ENCODE measurements at places on chromosomes 3 and 15.

DNA sequence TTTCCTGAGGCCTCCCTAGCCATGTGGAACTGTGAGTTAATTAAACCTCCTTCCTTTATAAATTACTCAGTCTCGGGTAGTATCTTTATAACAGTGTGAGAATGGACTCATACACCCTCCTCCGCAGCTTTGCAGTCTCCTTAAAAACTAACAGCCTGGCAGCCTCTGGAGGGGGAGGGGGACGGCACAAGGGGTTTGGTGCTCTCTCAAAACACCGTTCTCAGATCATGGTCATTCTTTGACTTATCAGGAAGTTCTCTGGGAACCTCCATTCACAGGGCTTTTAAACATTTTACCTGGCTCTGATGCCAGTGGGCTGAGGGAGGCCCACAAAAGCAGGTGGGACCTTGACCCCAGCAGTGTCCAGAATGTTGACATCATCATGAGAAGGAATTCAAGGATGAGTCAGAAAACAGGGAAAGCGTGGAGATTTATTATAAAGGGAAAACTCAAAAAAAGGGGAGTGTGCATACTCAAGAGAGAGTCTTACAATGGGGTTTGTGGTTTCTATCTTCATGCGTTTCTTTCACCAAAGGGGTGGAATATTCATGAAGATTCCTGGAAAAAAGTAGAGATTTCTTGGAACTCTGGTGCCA lies 43.9 kb downstream of the ONECUT1 start:
- DNase-seq = no peak

- DNase-seq = no peak
Observed at GRCh38 chr3:27171113-27171512, 198.1 kb downstream of the NEK10 start.

DNA sequence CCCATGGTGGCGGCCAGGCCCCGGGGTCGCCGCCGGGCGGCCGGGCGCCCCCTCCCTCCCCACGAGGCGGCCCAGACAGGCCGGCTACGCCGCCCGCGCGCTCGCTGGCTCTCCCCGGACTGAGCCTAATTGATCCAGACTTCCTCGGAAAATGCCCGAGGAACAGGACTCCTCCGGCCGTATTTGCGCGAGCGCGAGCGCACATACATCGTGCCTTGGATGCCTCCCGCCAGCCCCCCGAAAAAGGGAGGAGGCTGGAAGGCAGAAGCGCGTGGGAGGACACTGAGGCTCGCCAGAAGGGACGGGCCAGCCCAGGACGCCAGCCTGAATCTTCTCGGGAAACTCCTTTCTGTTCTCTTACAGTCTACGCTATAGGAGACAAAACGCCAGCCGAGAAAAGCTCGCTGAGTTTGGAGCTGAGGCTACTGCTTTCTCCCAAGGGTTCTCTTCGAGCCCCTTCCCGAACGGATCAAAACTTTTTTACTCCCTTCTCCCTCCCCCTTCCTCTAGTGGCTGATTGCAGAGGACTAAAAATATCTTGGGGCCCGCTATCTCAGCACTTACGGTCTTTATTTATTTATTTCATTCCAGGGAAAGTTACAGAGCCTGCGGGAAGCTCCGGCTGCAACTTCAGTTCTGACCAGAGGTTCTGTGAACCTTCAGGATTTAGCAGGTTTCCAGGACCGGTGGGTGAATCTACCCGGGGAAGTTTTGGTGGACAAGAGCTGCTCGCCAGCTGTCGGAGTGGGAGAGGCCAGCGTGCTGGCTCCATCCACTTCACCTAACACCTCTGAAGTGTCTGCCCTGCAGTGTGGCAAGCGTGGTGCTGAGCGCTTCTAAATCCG lies at the start of gene PDZRN3:
Gene PDZRN3, minus strand, starts transcription at position 121 of the 845 bp plus-strand sequence.
- peak; percentile 49 for DNase-seq

- DNase-seq = no peak
Observed at GRCh38 chr3:42504334-42505127, 2.1 kb downstream of the VIPR1 start.

GRCh38 chr15:40845511-40846284 lies 1.9 kb downstream of the SPINT1 start:
- no peak for DNase-seq

DNA sequence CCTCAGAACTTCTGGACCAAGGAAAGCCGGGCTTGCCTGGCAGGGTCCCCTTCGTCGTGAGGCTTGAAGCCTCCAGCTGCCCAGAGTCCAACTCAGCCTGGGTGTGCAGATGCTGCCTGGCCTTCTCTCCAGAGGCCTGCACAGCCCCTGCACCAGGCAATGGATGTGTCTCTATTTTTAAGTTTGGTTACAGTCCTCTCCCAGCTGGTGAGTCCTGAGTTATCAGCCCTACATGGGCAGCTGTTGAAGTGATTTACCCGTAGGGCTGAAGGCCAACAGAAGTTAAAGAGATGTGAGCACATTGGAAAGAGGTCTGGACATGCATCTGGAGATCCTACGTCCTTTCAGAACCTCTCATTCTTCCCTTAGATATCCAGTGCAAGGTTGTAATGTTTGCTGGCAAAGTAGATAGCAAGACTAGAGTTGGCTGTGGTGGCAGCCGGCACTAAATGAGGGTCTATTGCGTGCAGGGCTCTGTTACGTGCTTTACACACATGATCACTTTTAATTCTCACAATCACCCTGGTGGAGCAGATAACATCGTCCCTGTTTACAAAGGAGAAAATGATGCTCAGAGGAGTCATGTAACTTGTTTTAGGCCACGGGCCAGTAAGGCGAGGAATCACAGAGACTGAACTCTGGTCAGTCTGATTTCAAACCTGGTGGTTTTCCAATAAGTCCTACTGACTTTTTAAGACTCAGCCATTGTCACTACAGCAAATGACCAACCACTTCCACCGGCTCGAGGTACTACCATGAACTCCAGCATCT lies 9.9 kb downstream of the FYCO1 start:
- DNase-seq = no peak

DNA sequence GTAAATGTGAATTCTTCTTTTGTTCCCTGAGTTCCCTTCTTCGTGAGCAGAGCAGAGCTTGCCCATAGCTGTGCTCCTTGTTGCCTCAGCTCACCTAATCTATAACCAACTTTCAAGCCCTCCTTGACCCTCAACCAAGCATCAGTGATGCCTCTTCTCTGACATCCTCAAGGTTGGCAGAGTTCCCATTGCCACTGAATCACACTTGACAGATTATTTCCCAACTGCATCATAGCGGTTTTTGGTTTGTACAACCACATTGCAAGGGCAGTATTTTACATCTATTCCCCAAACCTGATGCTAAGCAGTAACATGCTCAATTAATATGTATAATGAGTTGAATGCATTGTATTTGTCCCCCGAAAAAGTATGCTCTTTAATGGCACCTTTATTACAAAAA lies 133.0 kb upstream of the SNTN start:
- DNase-seq = no peak

- DNase-seq = no peak
Observed at GRCh38 chr3:187521546-187521945, 148.6 kb downstream of the SST start.
